GM13977 (cell line): ENCODE measurements at places on chromosomes 4 and X.

DNA sequence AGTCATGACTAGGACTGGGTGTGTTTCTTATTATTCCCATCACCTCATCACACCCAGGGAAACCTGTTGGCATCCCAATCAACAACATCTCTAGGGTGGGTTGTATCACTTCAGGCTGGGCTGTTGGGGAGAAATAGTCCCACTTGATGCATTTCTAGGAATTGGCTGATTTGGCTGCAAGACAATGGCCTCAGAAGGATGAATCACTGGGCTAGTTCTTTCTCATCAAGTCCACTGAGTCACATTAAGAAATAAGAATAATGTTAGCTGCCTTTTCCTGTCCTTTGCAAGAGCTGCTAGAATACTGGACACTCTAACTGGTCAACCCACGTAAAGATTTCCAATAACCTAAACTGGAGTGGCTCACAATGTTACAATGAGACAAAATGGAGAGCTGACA, 104.2 kb downstream of the CHRDL1 start:
- no peak for DNase-seq

- DNase-seq: no peak
Measured at GRCh38 chr4:89582756-89583505, 254.0 kb downstream of the SNCA start.

DNA sequence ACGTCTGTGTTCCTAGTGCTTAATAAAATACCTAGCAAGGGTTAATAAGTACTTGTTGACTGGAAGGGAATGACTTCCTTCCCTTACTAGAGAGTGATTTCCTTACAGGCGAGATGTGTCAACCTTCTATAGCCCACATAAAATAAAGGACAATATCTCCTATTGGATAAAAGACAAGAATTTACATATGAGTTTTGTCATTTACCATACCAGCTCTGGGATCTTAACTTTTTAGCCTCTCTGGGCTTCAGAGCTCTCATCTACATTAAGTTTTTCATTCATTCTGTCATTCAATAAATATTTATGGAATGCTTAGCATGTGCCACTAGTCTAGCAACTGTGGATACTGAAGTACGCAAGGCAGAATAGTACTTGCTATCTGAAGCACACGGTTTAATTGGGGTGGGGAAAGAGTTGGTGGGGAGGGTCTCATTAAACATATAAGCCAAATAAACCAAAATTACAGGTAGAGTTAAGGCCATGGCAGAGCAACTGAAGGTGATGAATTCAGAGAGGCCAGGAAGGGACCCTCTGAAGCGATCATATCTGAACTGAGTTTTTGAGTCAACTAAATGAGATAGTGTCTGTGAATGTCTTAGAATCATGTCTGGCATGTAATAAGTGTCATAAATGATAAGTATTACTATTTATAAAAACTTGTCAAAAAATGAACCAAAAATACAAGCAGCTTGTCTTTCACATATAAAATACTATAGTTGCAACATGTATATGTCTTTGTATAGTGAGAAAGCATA, 91.6 kb upstream of the BMP2K start:
- DNase-seq: no peak

GRCh38 chr4:146029147-146029546, 90.5 kb upstream of the ZNF827 start:
- no peak for DNase-seq

- no peak for DNase-seq
Measured at GRCh38 chr4:113327494-113327893, 278.0 kb downstream of the ANK2 start.

DNA sequence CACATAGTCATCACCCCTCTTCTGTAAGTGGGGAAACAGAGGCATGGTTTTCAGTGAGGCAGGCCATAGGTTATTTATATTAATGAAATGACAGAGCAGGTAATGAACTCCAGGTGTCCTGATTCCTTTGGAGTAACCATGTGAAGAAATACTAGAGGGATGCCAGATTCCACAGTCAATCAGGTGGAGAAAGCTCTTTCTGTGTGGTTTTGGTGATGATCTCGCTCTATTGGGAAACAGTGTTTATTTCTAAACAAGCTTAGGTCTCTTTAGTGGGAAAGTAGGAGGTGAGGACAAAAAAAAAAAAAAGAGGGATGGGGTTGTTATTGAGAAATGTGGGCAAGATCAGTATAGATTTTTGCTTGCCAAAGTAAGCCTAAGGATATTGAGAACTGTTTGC, 12.2 kb downstream of the DOCK11 start:
- DNase-seq: no peak

DNA sequence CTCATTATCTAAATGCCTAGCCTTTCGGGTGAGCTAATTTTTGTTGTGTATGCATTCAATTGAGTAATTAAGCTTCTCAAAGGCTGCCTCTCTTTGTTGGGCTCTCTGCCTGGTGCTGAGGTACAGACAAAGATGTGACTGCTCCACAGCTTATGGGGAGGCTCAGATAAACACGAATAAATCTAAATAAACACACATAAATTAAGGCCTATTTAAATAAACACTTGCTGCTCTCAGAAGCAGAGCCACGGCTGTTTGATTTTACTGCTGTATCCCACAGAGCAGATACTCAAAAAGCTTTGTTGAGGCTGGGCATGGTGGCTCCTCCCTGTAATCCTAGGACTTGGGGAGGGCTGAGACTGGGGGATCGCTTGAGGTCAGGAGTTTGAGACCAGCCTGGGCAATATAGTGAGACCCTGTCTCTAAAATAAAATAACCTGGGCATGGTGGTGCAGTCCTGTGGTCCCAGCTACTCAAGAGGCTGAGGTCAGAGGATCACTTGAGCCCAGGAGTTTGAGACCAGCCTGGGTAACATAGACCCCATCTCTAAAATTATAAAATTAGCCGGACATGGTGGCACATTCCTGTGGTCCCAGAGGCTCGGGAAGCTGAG, 8.4 kb upstream of the CD99 start:
- no peak for DNase-seq

DNA sequence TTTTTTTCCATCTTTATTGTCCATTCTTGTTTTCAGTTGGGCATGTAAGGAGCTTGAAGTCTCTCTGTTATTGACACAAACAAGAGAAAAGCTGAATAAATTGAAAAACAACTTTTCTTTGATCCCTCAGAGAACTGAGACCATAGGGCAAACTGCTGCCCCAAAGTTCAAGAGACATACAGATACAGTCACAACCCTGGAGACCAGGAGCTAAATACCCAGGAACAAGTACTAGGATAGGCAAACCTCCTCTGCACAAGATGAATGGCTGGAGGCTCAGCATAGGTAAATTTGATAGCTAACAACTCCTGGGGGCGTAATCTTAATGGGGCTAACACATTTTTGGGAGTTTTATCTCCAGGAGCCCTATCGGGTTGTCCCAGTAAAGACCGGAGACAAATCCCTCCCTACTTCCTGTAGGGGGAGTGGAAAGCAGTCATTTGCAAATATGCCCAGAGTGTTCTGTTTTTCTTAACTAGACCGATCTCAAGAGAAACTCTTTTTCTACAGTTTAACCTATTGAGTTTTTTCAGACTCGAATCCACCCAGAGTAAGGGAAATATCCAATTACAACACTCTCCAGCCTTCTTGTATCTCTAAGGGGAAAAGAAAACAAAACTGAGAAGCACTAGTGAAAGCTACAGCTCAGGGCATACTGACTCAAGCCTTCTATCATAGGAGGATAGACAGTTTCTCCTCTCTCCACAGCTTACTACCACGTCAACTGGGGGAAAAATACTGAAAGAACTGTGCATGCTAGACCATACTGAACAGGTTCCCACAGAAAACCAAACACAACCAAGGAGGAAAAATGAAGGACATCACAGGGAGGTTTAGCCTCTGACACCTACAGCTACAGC, 23.1 kb downstream of the MAGEA8 start:
- no peak for DNase-seq

- no peak for DNase-seq
Measured at GRCh38 chr4:70315928-70316327, 18.9 kb upstream of the CABS1 start.

- DNase-seq: no peak
Measured at GRCh38 chr4:154822775-154823174, 41.7 kb downstream of the RBM46 start.

- no peak for DNase-seq
Measured at GRCh38 chr4:56348576-56348975, 38.7 kb downstream of the AASDH start.
